ENCODE measurements at places on chromosomes 3 and 15.

DNA sequence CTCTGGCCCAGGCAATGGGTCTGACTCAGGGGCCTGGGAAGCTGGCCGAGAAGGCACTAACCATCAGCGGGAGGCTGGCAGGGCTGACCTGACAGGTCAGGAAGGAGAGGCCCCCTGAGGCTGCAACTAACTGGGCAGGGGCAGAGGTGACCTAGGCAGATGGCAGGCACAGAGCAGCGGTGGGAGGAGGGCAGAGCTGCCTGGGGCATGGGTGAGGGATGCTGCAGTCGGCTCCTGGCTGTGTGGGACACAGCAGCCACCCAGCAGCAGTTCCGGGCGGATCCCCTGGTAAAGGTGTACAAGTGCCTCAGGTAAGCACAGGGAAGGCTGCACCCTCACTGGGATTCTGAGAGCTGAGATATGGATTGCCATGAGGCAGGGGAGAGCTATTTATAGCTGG, 236.1 kb downstream of the OCA2 start:
- no peak for DNase-seq

- no peak for DNase-seq
Observed at GRCh38 chr3:112104774-112105173, 18.6 kb downstream of the C3orf52 start.

DNA sequence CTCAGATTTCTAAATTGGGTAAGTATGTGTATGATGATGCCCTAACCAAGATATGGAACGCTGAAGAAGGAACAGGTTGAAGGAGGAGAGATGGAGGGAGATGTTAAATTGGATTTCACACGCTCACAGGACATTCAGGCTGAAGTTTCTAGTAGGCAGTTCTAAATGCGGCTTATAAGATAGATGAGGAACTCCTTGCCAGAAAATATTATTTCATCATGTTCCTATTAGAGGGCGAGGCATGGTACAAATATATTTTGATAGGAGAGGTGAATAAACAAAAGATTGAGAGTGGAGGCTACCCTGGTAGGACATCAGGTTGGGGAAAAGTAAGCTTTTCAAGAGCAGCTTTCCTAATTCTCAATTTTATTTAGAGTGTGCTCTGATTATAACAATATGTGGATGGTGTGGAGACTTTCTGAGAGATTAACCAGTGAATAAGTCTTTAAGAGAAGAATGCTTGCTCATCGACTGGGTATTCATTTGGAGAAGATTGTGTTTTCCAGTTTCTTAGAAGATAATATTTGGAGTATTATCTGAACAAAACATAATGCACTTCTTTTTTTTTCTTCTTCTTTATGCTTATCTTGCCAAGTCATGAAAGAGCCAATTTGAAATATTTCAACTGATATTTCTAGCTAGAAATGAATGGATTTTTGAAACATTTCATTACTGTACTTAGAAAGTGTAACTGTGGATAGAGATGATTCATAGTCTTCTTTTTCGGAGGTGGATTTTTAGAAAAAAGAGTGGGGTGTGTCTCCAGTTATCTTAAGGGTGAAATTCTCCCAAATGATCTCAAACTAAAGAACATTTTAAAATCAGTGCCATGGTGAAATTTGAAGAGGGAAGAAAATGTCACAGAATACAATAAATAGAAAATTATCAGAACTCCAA, 88.5 kb downstream of the B3GALNT1 start:
- DNase-seq = peak; percentile 74

DNA sequence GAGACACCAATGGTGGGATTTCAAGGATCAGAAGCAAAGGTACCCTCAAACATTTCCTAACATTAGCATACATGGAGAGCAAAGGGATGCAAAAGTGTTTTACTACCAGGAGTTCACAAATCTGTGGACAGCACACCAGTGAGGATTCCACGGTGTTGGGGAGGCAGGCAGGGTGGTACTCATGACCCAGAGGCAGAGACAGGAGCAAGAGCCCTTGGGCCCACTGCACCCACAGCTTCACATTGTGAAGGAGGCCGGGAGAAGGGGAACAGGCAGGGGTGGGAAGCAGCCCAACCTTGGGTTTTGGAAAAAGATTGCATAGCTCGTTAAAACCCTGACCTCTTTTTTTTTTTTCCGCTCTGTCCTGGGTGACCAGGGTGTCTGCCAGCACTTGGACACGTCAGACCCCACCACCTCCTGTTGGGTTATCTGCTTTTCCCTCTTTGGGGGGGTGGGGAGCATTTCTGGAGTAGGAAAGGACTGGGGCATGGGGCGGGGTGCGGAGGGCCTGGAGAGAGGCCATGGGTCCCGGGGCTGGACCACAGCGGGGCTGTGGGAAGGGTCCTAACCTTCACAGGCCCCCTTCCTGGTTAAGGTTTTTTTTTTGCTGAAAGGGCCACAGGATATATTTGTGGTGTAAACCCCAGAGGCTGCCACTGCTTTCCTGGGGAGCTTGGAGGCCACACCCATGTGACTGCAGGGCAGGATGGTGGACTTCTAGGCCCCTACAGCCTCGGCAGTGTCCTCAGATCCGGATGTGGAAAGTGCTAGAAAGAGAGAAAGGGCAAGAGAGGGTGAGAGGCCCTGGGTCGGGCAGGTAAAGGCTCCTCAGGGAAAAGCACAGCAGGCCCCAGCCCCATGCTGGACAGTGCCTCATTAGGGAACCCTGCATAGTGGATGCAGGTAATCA, 12.5 kb downstream of the SH2D7 start:
- DNase-seq = no peak

- DNase-seq = peak; percentile 87
Observed at GRCh38 chr3:41200669-41201021, 1.3 kb downstream of the CTNNB1 start.

DNA sequence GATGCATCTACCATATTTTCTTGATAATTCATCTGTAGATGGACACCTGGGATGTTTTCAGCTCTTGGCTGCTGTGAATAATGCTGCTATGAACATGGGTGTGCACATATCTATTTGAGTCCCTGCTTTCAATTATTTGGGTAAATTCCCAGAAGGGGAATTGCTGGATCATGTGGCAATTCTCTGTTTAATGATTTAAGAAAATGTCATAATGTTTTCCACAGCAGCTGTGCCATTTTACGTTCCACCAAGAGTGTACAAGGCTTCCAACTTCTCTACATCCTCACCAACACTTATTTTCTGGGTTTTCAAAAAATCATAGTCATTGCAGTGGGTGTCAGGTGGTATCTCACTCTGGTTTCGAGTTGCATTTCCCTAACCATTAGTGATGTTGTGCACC, 64.4 kb downstream of the NSMCE3 start:
- no peak for DNase-seq

DNA sequence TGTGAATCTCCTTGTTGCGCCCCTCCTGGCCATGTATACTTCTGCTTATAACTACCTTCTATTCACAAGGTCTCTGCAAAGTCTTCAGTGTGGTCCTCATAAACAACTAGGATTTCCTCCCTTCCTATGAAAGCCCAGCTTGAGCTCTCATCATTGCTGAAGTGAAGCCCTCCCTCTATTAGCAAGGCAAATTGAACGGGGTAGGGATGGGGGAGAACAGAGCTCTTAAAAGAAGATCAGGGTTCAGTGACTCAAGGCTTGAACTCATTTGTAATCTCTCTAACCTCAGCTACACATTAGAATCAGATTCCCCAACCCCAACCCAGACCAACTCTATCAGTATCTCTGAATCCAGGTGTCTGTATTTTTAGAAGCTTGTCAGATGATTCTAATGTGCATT, 88.3 kb upstream of the ST8SIA2 start:
- DNase-seq = no peak

GRCh38 chr3:189983612-189984011, 137.1 kb downstream of the P3H2 start:
- DNase-seq = no peak

- DNase-seq = no peak
Observed at GRCh38 chr3:49790626-49791411, 4.5 kb upstream of the IP6K1 start.

DNA sequence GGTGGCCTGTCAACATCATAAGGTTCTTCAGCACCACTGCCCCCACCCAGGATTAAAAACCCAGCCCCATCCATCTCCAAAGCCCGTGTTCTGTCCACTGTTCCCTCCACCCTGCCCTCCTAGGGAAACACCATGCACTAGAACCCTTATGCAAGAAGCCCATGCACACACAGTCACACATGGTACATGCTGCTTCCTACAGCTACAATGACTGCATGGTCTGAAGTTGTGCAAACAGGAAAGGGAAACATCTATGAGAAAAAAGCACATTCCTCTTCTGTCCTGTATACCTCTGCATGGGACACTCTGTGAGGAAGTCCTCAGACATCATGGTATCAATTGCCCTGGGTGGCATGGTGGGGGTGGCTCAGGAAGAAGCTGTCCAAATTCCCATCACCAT, 108.6 kb upstream of the MRPS22 start:
- peak; percentile 28 for DNase-seq

DNA sequence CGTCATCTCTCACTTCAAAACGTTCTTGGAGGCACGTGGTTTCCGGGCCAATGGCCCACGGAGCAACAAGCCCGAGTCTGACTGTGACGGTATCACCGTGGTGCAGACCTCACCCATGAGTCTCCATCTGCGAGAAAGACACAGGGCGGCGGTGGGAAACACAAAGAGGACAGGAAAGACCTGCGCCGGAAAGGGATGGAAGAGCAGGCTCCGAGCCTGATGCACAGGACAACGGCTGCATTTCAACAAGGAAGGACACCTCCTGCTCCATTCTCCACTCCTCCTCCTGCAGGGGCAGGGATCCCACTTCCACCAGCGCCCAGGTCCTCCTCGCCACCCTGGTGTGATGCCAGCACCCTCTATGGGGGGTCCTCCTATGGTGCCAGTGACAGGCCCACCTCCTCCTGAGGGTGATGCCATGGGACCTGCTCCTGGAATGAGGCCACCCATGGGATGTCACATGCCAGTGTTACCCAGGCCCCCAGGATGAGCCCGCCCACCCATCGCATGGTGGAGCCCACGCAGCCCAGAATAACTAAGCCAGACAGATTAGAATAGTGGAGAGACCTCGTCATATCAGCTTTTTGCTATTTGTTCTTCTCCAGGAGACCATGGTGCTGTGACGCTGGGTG, 73.0 kb upstream of the PCSK6 start:
- DNase-seq = no peak

DNA sequence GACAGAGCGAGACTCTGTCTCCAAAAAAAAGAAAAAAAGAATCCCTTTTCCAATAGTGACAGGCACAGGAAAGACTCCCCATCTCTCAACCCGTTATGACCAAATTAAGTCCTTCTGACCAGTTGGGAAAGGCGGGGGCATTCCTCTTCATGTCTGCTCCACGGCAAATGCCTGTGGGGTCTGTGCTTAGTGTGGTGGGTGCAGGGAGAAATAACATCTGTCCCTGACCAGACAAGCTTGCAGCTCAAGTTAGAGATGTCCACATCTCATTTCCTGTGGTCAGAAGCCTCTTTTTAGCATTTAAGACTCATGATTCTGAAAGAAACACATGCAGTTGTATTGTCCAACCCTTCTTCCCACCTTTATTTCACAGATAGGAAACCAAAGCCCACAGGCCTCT, 16.2 kb downstream of the PLA1A start:
- no peak for DNase-seq

DNA sequence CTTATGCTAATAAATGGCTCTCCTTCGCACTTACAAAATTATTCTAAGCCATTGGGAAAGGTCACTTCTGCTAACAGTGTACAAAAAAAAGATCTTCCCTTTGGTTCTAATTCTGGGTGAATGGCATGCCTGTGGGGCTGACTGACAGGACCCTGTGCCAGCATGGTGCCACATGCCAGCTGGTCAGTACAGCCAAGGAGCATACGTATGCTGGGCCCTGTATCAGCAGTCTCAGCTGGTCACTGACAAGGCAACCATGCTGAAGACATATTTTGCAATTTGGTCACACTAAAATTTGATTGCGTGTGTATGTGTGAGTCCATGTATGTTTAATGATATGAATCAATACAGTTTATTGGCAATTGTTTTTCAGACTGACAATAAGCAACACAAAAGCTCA, 246.1 kb downstream of the TBL1XR1 start:
- no peak for DNase-seq

- no peak for DNase-seq
Observed at GRCh38 chr15:42358141-42358540, 1.2 kb upstream of the CAPN3 start.

DNA sequence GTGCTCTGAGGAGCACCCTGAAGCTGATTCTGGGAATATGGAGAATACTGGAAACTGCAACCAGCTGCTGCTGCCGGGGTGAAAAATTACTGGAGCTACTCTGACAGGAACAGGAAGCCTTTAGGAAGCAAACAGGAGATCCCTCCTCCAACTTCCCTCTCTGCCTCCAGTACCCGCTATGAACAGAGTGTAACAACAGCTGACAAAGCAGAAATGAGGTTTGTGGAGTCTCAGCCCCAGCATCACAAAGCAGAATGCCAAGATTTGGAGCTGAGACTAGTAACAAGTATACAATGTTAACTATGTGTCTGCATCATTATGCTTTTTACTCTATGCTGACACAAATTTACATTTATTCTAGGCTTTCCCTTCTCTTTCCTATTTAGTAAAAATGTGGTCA, 22.7 kb upstream of the PIAS1 start:
- DNase-seq = peak; percentile 40
